ENCODE measurements at places on chromosomes 1 and 21.

- DNase-seq: no peak
Observed at GRCh38 chr1:46653405-46653958, 14.7 kb downstream of the ATPAF1 start.

DNA sequence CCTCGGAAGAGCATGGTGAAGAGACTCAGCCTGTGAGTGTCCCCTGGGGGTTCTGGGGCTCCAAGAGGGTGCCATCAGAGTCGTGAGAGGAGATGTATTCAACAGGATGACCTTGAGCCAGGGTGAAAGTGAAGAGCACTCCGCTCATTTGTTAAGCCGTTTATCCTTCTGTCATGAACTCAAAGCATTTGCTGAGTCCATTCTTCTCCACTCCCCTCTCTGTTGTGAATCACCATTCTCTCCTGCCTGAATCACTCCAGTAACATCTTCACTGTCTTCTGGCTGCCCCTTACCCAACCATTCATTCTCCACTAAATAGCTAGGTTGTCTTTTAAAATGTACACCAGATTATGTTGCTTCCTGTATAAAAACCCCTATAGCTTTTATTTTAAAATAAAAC lies 102.2 kb downstream of the RGL1 start:
- DNase-seq: no peak

DNA sequence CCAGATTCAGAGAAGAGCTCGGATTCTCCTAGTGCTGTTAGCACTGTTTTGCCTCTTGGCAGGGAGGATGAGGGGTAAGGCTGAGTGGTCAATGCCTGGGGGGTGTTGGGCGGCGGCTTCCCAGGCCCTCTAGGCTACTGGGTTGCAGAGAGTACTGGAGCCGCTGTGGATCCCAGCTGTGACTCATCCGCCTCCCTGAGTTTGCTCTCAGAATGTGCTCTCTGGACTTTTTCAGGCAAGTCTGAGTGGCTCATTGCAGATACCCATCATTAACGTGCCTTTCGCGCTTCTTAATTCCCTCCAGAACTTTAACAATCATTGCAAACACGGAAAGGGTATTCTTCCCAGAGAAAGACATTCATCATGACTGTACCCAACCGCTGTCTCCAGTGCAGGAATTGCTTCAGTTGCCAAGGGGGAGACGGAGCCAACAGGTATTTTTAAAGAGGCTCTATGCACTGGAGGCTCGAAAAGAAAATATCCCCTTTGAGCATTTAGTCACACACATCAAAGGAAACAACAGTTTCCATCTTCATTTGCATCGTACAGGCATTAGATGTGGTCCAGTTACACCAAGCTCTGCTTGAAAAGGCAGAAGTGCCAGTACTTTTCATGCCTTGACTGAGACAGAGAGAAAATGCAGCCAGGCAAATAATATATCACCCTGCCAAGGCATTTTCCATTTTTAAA lies 14.4 kb upstream of the CAMTA1 start:
- peak; percentile 14 for DNase-seq

DNA sequence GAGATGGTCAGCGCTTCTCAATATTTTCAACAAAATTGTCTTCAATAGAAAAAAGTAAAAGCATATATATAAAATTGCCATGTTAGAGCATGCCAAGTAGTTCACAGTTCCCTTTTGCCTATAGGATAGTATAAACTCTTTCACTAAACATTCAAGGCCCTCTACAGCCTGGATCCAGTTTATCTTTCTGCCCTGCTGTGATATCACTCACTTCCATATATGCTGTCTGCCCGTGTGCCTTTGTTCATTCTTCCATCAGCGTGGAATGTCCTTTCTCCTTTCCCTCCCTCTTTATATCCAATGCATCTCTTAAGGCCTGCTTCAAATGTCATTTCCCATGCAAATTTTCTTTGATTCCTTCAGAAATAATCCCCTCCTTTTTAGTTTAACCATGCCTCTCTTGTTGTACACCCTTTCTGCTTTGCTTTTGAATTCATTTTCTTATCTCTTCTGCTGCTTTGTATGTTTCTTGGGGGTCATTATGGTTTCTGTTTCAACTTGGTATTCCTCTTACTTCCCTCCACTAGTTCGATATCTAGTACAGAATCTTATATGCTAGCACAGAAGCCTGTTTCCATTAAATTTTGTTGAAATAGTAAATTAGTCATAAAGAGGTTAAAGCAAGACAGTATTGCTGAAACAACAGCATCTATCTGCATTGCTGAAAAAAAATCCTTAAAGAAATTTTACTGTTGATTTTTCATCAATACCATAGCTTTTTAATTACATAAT lies 44.7 kb downstream of the XCL2 start:
- no peak for DNase-seq

DNA sequence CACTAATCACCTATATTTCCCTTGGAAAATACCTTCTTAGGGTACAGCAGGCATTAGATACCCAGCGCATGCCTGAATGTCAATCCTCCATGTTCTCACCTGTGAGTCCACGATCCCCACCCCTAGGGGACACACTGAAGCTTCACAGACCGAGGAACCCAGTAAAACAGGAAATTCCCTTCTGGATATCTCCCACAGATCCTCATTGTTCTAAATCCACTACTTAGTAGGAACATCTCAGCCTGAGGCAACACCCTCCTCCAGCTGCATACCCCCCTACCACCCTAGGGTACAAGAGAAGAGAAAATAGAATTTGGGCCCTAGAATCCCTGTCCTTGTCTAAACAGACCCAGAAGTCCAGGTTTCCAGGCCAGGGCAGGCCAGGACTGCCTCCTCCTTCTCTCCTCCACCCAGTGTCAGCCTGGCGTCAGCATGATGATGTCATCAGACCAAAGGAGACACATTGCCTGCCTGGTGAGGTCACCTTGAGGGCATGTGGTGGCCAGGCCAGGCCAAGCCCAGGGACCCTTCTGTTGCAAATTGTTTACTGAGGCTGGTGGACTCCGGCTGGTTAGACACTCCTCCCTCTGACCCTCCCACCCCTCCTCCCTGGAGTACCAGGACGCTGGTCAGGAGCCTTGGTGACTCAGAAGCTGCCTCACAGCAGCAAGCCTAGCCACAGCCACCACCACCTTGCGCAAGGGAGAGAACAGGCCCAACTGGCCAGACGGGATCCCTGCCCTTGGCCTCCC lies 6.2 kb downstream of the NECTIN4 start:
- DNase-seq: no peak

GRCh38 chr1:18941221-18942141 lies 15.0 kb downstream of the IFFO2 start:
- peak; percentile 71 for DNase-seq

- peak; percentile 27 for DNase-seq
Observed at GRCh38 chr1:8831340-8831739, 13.9 kb upstream of the RERE start.

GRCh38 chr1:149846042-149846441 lies 53.3 kb upstream of the BOLA1 start:
- no peak for DNase-seq

- DNase-seq: no peak
Observed at GRCh38 chr21:31329456-31330143, 14.5 kb downstream of the TIAM1 start.

GRCh38 chr1:88061492-88062177 lies 622.4 kb upstream of the PKN2 start:
- peak; percentile 31 for DNase-seq

GRCh38 chr1:240245629-240246020 lies 153.9 kb downstream of the FMN2 start:
- DNase-seq: no peak

DNA sequence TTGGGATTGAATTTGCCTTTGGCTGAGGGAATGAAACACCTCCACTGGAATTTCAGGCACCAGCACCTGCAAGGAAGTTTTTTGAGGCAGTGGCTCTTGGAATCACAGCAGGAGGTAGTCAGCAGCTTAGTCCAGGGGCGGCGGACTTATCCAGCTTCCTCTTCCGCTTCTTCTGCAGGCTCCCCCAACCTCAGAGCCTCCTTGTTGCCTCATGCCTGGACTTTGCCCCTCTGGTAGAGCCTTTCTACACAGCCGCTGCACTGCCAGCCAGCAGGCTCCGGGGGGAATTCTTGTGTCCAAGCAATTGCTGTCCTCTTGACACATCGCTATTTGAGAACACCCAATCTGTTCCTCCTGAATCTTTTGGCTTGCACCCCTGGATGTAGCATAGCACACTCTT lies 4.4 kb upstream of the RHEX start:
- no peak for DNase-seq

- DNase-seq: peak; percentile 68
Observed at GRCh38 chr1:212247179-212247721, 38.0 kb upstream of the PPP2R5A start.

DNA sequence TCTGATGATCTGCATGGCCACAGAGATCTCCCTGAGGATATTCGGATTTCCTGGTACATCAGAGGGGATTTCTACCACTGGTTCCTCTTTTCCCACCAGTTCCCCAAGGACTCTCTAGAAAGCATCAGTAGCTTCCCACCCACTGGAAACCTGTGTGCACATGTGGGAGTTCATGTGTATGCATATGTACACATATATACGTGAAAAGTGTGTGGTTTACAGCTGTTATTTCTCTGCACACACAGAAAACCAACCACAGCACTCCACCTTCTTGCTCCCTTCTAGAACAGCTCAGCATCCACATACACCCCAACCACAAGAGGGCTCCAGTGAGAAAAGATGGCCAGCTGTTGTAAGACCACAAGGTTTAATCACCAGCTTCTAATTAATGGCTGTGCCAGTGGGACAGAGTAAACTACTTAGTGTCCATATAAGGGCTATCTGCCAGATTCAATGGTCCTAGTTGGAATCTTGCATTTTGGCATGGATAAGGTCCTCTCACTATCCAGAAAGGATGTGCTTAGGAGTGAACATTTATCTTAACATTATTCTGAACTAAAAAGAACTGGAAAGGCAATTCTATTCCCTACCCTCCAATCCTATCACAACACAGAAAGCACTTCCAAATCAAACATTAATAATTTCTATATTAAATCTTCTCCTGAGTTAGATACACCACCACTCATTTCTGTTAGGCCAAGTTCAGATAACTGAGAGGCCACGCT lies 24.1 kb downstream of the GPR3 start:
- DNase-seq: peak; percentile 81

DNA sequence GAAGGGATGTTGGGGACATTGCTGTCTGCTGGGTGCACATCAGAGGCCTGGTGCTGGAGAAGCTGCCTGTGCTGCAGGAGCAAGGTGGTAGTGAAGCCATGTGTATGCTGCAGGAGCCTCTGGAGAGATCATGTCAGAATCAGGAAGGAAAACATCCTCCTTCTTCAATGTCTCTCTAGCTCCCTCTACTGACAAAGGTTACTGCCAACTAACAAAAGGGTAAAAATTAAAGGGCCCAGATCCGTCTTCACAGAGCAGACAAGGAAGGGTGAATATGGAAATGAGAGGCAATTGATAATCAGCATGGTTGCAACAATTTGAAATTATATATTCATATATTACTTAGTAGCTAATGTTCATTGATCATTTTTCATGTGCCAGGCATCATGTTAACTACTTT lies 32.2 kb downstream of the FAM177B start:
- DNase-seq: no peak

- no peak for DNase-seq
Observed at GRCh38 chr1:190849346-190849745, 371.7 kb upstream of the BRINP3 start.

DNA sequence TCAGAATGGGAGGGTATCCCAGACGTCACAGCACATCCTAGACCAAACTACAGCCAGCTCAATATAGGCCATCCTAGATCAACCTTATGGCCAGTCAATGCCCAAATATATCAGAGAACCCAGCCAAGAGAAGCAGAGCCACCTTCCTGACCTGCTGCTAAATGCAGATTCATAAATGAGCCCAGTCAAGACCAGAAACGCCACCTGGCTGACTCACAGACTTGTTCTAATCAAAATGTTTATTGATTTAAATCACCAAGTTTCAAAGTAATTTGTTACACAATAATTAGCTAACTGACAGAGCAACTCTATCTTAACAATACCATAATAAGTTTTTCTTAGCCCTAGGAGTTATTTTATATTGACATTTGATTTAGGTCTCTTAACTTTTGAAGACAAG lies 28.6 kb downstream of the ZNF644 start:
- no peak for DNase-seq

DNA sequence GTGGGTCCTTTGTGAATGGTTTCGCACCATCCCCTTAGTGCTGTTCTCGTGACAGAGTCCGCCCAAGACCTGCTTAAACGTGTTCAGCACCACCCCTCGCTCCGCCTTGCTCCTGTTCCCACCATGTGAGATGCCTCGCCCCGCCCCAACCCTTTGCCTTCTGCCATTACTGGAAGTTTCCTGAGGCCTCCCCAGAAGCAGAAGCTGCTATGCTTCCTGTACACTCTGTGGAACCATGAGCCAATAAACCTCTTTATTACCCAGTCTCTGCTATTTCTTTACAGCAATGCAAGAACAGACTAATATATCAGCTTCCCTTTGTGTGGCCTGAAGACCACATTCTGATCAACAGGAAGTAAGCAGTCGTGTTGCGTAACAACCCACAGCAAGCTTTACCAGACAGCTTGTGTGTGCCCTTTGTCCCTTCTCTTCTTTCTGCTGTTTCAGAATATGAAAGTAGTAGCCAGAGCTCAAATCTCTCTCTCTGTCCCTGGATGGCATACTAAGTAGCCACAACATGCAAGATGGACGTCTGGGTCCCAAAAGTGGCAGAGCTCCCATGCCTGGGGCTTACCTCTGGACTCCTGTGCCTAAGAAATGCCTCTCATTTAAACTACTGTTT lies 14.1 kb downstream of the HENMT1 start:
- peak; percentile 43 for DNase-seq

GRCh38 chr1:206658264-206658980 lies 23.1 kb downstream of the DYRK3 start:
- peak; percentile 20 for DNase-seq

- DNase-seq: peak; percentile 56
Observed at GRCh38 chr1:197171531-197171930, 25.1 kb upstream of the ASPM start.

- DNase-seq: peak; percentile 90
Observed at GRCh38 chr1:204368996-204369726, 9.4 kb upstream of the PLEKHA6 start.

DNA sequence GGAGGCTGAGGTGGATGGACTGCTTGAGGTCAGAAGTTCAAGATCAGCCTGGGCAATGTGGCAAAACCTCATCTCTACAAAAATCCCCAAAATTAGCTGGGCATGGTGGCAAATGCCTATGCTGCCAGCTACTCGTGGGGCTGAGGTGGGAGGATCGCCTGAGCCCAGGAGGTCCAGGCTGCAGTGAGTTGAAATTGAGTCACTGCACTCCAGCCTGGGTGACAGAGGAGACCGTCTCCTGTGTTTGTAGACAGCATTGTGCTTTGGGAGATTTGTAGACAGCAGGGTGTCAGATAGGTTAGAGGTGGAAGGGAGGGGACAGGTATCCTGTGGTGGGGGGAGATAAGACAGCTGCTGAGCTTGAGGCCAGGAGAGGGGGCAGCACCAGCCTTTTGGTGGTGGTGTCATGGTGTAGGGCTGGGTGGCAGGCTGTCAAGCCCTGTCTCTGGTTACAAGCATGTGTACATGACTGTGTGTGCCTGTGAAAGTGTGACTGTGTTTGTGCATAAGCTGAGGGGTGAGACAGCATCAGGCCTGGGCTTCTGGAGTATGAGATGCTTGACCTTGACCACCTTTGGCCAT lies 15.2 kb downstream of the PPFIA4 start:
- no peak for DNase-seq

Measured in lung microvascular endothelial cell (primary cell).